GOT3 (cell line): ENCODE measurements at places on chromosomes 2 and 18.

GRCh38 chr2:240561325-240561971 is 1.3 kb downstream of the DUSP28 start:
- no peak for DNase-seq

DNA sequence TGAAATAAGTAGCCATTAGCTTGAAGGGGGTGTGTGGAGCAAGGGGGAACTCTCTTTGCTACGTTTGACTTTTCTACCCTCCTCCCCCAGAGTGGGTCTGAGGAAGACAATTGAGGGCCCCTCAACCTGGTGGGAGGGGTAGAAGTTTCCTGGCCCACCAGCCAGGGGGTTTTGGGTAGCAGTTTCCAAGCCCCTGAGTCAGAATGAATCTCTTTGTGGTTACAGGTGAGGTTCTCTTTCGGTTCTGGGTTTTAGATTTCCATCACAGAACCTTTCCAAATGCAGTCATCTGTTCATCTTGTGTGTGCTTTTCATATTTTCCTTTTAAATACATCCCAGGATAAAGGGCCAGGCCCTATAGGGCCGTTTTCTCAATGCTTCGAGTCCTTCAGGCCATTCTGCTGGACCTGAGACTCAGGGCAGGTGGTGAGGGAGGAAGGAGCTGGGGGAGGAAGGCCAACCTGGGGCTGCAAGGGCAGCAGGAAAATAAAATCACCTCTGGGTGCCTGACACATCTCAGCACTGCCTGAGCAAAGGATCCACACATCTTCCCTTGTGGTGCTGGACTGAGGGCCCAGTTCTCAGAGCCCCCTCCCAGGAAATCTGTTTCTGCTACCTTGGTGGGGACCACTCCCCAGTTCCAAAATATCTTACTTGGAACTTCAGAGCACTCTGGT is 4.7 kb downstream of the LBH start:
- DNase-seq = no peak

GRCh38 chr2:162385536-162385935 is 41.6 kb downstream of the GCA start:
- DNase-seq = no peak

DNA sequence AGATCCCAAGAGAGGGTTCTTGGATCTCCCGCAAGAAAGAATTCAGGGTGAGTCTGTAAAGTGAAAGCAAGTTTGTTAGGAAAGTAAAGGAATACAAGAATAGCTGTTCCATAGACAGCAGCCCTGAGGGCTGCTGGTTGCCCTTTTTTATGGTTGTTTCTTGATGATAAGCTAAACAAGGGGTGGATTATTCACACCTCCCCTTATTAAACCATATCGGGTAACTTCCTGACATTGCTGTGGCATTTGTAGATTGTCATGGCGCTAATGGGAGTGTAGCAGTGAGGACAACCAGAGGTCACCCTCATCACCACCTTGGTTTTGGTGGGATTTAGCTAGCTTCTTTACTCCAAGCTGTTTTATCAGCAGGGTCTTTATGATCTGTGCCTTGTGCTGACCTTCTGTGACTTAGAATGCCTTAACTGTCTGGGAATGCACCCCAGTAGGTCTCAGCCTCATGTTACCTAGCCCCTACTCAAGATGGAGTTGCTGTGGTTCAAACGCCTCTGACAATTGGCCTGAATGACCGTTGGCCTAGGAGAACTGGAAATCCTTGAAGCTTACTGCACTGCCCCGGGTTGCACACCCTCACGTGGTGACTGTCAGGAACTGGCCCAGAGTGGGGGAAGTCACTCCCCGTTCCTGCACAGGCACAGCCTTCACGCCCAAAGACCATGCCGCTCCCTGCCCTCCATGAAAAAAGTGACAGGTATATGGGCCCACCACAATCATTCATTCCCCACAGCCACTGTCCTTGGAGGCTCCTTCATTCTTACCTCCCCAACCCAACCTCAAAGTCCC is 136.9 kb downstream of the SEPTIN10 start:
- no peak for DNase-seq

GRCh38 chr18:71643822-71644221 is 900.3 kb downstream of the CBLN2 start:
- no peak for DNase-seq

DNA sequence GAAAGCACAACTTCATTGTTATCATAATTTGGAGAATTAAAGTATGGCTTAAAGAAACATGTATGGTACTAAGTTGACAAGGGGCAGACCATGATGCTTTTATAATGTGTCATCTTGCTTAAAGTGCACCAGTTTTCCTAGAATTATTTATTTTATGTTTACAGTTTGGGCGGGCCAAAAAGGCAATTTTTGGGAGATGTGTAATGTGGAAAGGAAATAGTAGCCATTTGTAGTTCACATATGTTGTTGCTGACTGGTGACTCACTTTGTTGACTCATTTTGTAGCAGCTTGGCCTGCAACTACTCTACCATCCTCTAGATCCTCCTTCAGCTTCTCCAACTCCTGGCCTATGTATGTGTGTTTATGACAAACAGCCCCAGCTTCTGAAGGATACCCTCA is 7.7 kb downstream of the ZSCAN30 start:
- no peak for DNase-seq
